Activated naive CD8-positive, alpha-beta T cell treated with anti-CD3 and anti-CD28 coated beads for 36 hours (primary cell): ENCODE measurements at places on chromosomes 5 and 9. TPM values are rescaled to one million over a fixed set of nuclear protein-coding genes. Genes with fewer than 3 reads are reported as not detected.

Gene GNE
- total RNA-seq, result 12.6 TPM

Gene FAM174A
- 4.8 TPM for total RNA-seq

Gene TUSC1
- 0.10 TPM for total RNA-seq

Gene PGGT1B
- 47.9 TPM for total RNA-seq

Gene NFIB
- not detected for total RNA-seq

Gene PCAT7
- total RNA-seq, result not detected

Gene SLC6A3
- not detected for total RNA-seq

Gene RUFY1
- 31.8 TPM for total RNA-seq

GRCh38 chr9:95062596-95063065 is 254.9 kb downstream of the FANCC start:
- H3K4me3 ChIP-seq, result no peak overlapping the region
- H3K27ac ChIP-seq, result no peak overlapping the region
- H3K4me1 ChIP-seq, result no peaks in the 10 kb centered on the region
- DNase-seq, result no peak

- H3K27ac ChIP-seq, result no peak overlapping the region
- H3K4me1 ChIP-seq, result no peaks in the 10 kb centered on the region
- no peaks in the 10 kb centered on the region for H3K36me3 ChIP-seq
- peaks cover 20% of the 10 kb centered on the region for H3K27me3 ChIP-seq
- DNase-seq, result no peak
Measured at GRCh38 chr5:174325961-174326360, 280.5 kb downstream of the NSG2 start.

DNA sequence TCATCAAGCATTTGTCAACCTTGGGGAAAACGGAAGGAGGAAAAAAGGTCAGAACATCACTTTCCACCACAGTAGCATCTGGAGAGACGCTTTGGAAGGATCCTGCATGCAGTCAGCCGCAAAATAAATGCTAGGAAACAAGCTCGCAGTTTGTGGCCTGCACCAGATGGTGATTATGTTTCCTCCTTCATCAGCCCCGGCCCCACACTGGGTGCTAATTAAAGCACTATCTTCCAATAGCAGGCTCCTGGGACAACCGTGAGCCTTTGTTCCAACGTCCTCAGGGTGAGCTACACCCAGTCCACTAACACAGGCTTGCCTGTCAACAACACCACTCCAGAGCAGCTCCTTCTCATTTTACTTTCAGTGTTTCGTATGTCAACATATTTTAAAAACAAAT is 64.0 kb downstream of the RNF130 start:
- H3K4me3 ChIP-seq, result no peak overlapping the region
- H3K4me1 ChIP-seq, result peaks cover 27% of the 10 kb centered on the region
- H3K27ac ChIP-seq, result no peak overlapping the region

GRCh38 chr5:148125641-148126040 is 42.7 kb upstream of the SPINK14 start:
- no peak overlapping the region for H3K27ac ChIP-seq
- no peak for DNase-seq
- H3K36me3 ChIP-seq, result no peaks in the 10 kb centered on the region
- H3K4me1 ChIP-seq, result no peaks in the 10 kb centered on the region
- H3K27me3 ChIP-seq, result no peaks in the 10 kb centered on the region

DNA sequence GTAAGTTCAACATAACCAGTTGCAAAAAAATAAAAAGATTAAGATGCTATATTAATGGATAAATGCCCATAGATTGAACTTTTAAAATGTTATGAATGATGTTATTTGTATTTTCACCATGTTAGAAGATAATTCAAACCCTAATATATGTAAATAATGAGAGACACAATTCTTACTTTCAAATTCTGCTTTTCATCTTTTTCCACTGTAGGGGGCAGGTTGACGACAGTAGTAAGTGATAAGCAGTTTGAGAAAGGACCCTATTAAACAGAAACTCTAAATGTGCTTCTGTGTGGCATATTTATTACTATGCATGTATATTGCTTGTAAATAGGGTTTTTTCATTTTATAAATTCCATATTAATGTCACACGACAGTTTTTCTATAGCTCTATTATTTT is 591.1 kb downstream of the SEMA5A start:
- H3K36me3 ChIP-seq, result no peaks in the 10 kb centered on the region
- no peak for DNase-seq
- no peak overlapping the region for H3K27ac ChIP-seq
- no peaks in the 10 kb centered on the region for H3K4me1 ChIP-seq
- H3K4me3 ChIP-seq, result no peak overlapping the region

GRCh38 chr5:142888469-142889085 is 118.4 kb downstream of the ARHGAP26 start:
- no peak for DNase-seq
- no peak overlapping the region for H3K4me3 ChIP-seq
- H3K27me3 ChIP-seq, result no peaks in the 10 kb centered on the region
- H3K36me3 ChIP-seq, result no peaks in the 10 kb centered on the region
- no peak overlapping the region for H3K27ac ChIP-seq

DNA sequence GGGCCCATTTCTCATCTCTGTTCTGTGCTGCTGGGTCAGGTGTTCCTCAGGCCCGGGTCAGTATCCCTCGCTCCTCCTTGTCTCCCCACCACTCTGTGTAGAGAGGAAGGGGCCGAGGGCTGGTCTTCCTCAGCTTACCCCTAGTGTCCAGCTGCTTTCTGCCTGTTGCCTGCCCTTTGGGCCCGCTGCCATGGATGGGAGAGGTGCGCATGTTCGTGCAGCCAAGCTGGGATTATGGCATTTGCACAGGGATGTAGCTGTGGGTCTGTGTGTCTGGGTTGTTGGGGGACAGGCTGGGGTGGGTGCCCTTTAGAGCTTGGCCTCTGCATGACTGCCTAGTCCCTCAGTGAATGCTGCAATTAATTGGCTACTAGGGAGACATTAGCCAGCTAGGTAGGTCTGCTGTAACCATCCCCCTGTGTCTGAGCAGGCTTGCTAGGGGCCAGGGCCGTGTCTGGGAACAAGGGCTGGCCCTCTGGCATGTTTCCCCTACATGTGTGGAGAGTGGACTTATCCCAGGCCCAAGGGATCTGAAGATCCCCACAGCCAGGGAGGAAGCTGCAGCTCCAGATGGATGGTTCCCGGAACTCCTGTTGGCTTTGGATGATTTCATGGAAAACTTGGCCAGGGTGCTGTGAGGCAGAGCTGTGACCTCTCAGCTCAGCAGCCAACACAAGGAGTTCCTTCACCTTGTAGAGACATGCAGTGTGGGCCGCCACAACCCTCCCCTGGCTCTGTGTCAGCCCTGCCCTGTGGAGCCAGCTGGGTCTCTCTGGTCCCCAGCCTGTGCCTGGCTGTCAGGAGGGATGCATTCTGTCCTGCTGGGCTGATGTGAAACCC is 161.9 kb downstream of the MACROH2A1 start:
- DNase-seq, result no peak
- no peaks in the 10 kb centered on the region for H3K4me1 ChIP-seq
- no peaks in the 10 kb centered on the region for H3K27me3 ChIP-seq
- H3K4me3 ChIP-seq, result no peak overlapping the region

GRCh38 chr5:168987543-168988300 is 313.2 kb downstream of the SLIT3 start:
- no peaks in the 10 kb centered on the region for H3K36me3 ChIP-seq
- H3K4me3 ChIP-seq, result no peak overlapping the region
- no peak overlapping the region for H3K27ac ChIP-seq
- peaks cover 12% of the 10 kb centered on the region for H3K27me3 ChIP-seq

GRCh38 chr5:122788371-122788770 is 13.5 kb downstream of the SNX2 start:
- peaks cover 20% of the 10 kb centered on the region for H3K4me1 ChIP-seq
- peaks cover 52% of the 10 kb centered on the region for H3K36me3 ChIP-seq
- H3K4me3 ChIP-seq, result no peak overlapping the region
- peak overlapping the region; percentile 45 for H3K27ac ChIP-seq
